ENCODE measurements at places on chromosomes 11 and 22.

- no peak for DNase-seq
Measured at GRCh38 chr11:134497586-134497985, 85.5 kb upstream of the B3GAT1 start.

GRCh38 chr11:69920345-69921127, 101.3 kb upstream of the FGF3 start:
- peak; percentile 21 for DNase-seq

- DNase-seq: no peak
Measured at GRCh38 chr11:45344028-45344427, 57.9 kb upstream of the SYT13 start.

DNA sequence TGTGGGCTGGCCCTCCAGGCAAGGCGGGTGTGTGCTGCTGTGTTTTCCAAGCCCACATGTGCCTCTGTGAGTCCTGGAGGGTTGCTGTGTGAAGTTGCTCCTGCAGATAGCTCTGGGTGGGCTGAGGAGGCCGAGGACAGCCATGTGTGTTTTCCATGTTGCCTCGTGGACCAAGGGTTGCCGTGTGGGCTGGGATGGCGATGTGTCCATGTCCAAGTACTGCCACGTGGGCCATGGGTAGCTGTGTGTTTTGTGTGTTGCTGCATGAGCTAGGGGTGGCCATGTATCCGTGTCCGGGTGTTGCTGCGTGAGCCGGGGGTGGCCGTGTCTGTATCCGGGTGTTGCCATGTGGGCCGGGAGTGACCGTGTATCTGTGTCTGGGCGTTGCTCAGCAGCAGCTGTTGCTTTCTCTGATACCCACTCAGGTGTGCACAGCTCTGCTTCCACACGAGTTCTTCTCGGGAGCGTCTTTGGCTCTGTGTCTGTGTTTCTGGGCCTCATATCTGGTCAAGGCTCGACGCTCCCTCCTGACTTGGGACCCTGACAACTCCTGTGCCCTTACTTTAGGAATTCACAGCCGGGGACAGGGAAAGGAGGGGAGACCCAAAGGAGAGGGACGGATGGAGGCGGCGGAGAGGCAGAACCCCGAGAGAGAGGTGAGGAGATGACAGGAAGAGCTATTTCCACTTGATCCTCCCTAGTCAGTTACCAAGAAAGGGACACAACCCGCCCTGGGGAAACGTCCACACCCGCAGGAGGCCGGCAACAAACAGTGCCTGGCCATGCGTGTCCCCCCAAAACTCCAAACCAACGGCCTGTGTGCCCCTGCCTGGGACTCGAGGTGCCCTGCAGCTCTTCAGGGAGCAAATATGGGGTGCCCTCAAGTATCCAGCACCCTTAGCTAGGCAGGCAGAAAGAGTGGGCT, 83.1 kb downstream of the PHF21B start:
- DNase-seq: no peak

- no peak for DNase-seq
Measured at GRCh38 chr22:44127356-44127755, 53.4 kb upstream of the PARVG start.

GRCh38 chr11:117011541-117011898, 86.7 kb downstream of the SIK3 start:
- no peak for DNase-seq

DNA sequence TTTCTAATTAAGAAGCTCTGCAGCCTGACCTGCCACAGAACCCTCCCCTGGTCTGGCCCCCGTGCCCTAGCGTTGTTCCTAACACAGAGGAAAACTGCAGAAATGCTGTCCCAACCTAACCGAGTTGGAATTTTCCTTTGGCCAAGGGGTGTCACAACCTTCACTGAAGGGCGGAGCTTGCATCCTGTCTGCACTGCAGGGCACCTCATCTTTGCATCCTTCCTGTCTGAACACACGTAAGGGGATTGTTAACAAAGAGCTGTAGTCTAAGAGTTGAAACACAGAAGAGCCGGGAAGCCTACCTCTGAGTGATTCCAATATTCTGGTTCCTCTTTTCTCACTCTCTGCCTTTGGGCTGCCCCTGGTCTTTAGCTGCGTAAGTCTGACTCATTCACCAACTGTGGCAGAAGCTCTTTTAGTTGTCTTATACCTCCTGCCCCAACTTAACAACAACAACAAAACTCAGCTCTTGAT, 1.6 kb downstream of the DIXDC1 start:
- DNase-seq: no peak

DNA sequence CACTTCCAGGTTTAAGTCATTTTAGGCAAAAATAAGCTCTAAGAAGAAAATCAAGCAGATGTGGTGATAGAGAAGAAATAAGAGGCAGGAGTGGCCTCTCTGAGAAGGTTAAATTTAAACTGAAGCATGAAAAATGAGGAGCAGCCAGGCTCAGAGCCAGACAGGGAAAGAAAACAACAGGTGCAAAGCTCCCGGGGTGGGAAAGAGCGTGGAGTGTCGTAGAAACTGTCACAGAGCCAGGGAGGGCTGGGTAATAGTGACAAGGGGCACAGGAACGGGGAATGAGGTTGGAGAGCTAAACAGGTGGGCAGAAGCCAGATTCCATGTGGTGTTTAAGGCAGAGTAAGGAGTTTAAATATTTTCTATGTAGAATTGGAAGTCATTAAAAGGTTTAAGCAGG, 132.1 kb upstream of the BLID start:
- no peak for DNase-seq

DNA sequence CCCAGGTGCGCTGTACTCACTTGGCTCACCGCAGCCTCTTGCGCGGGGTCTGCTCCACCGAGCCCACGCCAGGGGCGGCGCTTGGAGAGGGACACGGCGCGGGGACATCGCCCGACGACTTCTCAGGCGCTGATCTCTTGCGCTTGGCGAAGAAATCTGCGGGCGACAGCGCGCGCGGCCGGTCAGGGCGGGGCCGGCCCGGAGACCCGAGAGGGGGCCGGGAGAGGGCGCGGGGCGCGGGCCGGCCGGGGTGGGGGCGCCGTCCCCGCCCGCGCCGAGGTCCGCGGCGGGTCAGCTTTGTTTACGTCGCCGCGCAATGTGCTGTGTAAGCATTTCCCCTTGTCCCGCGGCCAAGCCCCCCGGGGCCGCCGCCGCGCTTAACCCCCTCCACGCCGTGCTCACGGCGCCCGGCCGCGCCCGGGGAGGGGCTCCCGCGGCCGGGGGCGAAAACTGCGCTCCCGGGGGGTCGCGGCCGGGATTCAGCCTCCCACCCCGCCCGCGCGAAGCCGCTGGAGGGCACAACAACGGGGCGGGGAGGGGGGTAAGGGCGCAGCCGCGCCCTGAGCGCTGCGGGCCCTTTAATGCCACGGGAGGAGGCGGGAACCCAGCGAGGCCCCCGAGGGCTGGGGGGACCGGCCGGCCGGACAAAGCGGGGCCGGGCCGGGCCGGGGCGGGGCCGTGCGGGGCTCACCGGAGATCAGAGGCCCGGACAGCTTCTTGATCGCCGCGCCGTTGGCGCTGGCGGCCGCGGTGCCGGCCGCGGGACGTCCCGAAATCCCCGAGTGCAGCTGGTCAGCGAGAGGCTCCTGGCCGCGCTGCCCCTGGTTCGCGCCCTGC, 1.4 kb downstream of the CDKN1C start:
- no peak for DNase-seq

Data from activated CD4-positive, CD25-positive, alpha-beta regulatory T cell treated with anti-CD3 and anti-CD28 coated beads, Interleukin-2, amount 50 U/mL, for 72 hours (primary cell).